ENCODE measurements at places on chromosomes 2 and 18.
A peak's percentile ranks its signal among the peaks of the same experiment; 100 is the strongest.

DNA sequence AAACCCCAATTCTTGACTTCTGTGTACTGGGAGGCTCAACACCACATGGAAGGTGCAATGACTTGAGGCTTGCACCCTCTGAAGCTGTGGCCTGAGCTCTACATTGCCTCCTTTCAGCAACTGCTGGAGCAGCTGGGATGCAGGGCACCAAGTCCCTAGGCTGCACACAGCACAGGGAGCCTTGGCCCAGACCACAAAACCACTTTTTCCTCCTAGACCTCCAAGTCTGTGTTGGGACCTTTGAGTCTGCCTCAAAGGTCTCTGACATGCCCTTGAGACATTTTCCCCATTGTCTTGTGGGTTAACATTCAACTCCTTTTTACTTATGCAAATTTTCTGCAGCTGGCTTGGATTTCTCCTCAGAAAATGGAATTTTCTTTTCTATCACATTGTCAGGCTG, 62.6 kb upstream of the KCNE4 start:
- no peak for DNase-seq

DNA sequence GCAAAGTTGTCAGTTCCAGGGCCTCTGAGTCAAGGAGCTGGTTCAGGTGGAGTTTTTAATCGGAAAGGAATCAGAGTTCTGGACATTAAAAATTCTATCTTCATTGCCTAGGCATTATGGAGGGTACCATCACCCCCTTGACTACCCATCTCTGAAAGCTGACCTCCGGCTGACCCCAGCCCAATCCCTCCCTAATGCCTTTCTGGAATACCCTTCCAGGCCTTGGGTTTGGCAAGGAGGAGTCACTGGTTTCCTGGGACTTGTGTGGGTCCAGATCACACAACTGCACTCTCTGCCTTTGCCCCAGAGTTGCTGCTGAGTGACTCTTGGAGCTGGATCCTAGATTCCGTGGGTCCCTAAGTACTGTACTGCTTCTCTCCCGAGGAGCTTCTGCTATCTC, 1.0 kb upstream of the OSR1 start:
- no peak for DNase-seq

DNA sequence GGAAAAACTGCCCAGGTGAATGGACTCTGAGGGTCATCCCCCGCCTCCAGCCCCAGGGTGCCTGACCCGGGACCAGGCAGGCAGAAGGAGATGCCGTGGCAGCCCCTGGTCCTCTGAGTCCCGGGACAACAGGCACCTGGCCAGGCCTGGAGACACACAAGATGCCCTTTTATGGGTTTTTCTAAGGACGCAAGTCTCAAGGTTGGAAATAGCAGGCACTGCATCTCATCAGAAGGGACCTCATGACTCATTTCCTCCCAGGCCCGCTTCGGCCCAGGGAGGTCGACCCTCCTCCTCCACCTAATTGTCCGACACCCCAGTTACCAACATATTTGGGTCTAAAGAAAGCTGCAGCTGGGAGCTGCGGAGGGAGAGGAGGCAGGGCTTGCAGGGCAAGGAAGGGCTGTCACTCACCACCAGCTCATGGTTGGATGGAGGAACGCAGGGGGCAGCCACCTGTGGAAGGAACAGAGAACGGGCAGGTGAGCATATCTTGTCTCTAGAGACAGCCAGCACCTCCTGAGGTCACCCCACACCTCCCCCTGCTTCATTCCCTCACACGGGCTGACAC, 82.9 kb downstream of the TNS1 start:
- no peak for DNase-seq

DNA sequence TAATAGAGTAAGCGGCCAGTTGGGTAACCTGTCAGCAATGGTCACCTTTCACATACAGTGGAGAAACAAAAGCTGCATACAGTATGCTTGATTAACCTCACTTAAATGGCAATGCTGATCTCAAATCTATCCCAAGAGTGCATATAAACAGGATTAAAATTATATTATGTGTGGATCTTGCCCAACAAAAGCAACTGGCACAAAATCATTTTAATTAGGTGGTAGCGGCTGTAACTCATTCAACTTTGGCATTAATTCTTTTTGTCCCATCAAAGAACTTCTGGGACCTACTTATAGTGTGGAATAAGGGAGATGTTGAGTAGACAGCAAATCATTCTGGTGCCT, 167.8 kb upstream of the VRK2 start:
- DNase-seq = no peak

DNA sequence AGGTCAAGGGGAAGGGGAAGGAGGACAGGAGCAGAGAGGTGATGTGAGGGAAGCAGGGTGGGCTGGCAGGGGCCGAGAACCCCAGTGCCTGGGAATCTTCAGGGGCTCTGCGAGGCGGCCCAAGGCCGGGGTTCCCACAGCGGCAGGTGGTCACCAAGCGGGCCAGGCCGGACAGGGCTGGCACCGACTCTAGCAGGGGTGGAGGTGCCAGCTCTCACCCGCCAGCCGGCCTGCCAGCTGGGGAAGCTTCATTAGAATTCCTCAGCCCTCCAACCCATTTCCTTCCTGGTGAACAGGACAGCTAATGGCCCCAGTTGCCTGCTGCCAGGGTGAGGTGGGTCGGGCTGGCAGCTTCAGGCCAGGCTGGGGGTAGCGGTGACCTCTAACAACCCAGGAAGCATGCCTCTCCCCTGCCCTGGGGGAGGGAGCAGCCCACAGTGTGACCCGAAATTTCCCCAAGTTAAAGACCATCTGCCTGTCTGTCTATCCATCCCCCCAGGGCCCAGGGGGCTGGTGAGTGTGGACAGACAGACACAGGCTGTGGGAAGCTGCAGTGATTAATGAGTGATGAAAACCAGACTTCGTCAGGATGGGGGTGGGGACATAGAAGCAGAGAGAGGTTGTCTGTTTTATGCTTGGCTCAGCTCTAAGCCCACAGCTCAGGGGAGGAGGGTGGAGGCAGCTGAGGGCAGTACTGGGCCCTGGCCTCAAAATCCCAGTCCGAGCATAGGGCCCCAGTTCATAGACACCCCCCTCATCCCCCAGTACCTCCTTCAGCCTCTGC, 144.1 kb downstream of the ZFP36L2 start:
- peak; percentile 90 for DNase-seq

DNA sequence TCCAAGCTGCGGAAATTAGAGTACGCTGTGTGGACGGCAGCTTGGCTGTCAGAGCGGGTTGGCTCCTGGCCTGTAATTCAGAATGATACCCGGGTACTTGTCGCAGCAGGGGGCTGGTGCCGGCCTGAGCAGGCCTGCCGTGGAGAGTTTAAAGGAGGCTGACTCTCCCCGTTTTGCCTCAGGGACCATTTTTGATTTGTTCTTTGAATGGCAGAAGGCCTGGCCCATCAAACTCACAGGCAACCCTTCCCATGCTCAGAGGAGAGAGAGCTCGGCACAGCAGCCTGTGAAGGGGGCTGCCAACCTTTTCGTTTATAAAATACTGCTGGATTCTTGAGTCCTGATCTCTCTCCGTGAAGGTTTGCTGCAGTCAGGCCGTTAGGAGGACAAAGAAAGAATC, 151.3 kb downstream of the KLHL29 start:
- no peak for DNase-seq

DNA sequence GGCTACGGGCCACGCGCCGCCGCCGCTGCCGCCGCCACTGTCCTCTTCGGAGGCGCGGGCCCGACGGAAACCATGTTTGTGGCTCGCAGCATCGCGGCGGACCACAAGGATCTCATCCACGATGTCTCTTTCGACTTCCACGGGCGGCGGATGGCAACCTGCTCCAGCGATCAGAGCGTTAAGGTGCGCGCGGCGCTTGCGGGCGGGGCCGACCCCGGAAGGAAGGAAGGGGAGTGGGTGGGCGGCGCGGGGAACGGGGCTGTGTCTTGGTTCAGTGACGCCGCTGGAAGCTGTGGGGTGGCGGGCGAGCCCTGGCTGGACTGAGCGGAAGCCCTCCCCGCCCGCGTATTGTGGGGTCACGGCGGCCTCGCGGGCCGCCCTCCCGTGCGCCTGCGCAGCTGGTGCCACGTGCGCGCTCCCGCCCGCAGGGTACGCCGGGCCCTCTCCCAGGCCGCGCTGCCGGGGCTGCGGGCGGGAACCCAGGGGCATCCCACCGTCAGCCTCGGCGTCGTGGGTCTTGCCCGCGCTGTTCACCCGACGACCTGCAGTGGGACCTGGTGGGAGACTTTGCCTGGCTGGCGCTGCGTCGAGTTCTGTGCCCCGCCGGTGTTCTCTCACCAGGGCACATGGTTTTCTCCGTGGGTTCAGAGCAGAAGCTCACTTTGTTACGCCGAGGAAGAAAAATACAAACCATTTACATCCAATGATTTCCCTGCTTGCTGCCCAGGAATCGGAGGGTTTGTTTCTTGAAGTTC, 416 bp downstream of the SEH1L start:
- peak; percentile 94 for DNase-seq

GRCh38 chr2:1818404-1818803, 74.1 kb upstream of the PXDN start:
- DNase-seq = peak; percentile 1

GRCh38 chr2:37623971-37624900, 47.2 kb downstream of the CDC42EP3 start:
- DNase-seq = peak; percentile 86

- no peak for DNase-seq
Observed at GRCh38 chr2:17051538-17051937, 385.9 kb upstream of the CYRIA start.

GRCh38 chr18:7062811-7063210, 54.8 kb downstream of the LAMA1 start:
- no peak for DNase-seq

DNA sequence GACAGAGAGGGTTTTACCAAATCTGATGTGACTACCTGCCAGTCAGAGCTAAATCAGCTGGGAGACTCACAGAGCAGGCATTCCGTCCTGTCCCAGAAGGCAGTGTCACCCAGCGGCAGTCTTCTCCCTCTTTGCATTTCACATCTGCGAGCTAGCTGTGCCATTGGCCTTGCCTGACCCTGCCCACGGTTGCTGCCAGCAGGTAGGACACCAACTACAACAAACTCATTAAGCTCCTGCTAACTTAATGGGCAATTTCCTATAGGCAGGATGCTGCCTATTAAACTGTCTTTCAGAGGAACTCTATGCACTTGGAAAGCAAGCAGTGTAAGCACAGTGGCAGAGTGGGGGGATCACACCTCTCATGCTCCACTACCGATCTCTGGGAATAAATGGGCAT, 116.4 kb upstream of the CAPN13 start:
- DNase-seq = no peak

- no peak for DNase-seq
Observed at GRCh38 chr18:41416044-41416443, 539.0 kb upstream of the PIK3C3 start.

DNA sequence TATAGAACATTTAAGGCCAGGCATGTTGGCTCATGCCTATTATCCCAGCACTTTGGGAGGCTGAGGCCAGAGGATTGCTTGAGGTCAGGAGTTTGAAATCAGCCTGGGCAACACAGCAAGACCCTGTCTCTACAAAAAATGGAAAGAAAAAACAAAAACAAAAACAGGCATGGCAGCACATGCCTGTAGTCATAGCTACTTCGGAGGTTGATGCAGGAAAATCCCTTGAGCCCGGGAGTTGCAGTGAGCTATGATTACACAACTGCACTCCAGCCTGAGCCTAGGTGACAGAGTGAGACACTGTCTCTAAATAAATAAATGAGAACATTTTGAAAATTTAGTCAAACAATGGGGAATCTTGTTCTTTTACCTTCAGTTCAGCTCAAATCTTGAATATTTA, 12.1 kb upstream of the YES1 start:
- DNase-seq = peak; percentile 71

GRCh38 chr2:100894105-100894795, 74.3 kb downstream of the NPAS2 start:
- DNase-seq = no peak

- no peak for DNase-seq
Observed at GRCh38 chr2:3608373-3609278, 13.7 kb downstream of the COLEC11 start.

DNA sequence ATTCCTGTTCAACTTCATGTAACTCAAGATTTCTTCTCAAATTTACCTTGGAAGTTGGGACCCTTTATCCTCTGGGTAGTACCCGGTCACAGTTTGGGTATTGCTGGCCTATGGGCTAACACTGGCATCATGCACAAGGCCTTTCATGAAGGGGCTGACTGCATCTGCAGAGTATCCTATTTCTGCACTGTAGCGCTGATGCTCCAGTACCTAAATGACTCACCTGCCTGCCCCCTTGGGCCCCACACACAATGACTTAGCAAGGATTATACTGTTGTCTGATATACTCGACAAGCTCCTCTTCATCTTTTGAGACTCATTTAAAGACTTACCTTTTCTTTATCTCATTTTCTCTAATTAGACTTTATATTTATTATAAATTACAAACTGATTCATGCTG, 39.9 kb downstream of the DNAH6 start:
- peak; percentile 6 for DNase-seq

GRCh38 chr2:10846110-10846861, 33.7 kb upstream of the PDIA6 start:
- no peak for DNase-seq

- DNase-seq = no peak
Observed at GRCh38 chr2:240704651-240705050, 13.0 kb downstream of the AQP12A start.

GRCh38 chr2:17934721-17935120, 56.3 kb downstream of the KCNS3 start:
- DNase-seq = peak; percentile 26

- DNase-seq = no peak
Observed at GRCh38 chr2:197130318-197130717, 180.3 kb downstream of the ANKRD44 start.

DNA sequence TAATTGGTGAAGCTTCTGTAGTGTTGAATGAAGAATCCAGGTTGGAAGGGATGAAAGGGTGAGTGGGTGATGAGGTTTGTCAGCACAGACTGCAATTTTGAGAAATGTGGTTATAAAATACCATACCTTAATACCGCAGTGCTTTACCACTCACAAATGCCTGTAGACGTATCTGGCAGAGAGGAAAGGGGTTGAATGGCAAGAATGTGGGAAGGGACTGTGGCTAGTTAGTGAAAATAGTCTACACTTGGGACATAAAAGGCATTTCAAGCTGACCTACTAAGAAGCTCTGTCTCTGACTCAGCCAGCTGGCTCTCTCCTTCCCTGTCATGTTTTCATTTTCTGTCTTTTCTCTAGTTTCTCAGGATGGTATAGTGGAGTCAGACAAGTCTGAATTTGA, 25.1 kb downstream of the CDK15 start:
- peak; percentile 30 for DNase-seq

DNA sequence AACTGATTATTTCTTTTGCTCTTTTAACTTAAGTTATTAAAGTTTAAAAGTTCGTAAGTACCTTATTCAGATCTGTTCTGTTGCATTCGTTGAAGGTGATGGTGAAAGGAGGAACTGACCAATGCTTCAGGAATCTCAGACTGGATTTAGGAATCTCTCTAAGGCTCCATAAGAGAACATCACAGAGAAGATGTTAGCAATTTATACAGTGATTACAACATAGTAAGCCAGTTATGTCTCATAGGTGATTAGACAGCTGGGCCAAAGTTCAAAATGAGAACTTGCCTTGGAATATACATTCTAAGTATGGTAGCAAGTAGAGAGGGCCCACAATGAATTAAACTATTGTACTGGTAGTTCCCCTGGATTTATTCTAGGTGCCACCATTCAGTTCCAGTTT, 3.2 kb downstream of the MARS2 start:
- DNase-seq = peak; percentile 87
